ENCODE measurements at places on chromosomes 3 and 15.

DNA sequence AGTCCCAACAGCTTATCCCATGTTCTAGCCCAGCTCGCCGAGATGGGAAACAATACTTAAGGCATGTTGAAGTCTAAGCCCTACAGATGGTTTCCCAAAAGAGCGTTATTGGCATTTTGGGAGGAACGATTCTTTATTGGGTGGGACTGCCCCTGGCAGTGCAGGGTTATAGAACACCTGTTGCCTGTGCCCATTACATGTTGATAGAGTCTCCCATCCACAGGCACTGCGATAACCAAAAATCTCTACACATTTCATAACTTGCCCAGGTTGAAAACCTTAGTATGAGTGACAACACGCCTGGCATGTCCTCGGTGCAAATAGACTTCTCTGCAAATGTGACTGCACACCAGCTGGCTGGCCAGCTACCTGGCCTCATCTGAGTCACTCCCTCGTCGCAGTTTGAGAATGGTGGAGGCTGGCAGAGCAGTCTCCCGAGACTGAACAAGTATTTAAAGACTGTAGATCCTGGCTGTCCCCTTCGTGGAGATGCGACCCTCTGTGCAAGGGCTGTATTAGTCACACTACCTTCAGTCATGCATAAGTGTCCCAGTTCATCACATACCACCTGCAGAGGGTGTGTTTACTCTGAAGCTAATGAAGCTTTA lies 18.7 kb downstream of the ZNF80 start:
- no peak for DNase-seq

- DNase-seq = no peak
Measured at GRCh38 chr3:43319376-43319775, 33.0 kb downstream of the SNRK start.

- no peak for DNase-seq
Measured at GRCh38 chr3:114060906-114061655, 4.5 kb downstream of the QTRT2 start.

DNA sequence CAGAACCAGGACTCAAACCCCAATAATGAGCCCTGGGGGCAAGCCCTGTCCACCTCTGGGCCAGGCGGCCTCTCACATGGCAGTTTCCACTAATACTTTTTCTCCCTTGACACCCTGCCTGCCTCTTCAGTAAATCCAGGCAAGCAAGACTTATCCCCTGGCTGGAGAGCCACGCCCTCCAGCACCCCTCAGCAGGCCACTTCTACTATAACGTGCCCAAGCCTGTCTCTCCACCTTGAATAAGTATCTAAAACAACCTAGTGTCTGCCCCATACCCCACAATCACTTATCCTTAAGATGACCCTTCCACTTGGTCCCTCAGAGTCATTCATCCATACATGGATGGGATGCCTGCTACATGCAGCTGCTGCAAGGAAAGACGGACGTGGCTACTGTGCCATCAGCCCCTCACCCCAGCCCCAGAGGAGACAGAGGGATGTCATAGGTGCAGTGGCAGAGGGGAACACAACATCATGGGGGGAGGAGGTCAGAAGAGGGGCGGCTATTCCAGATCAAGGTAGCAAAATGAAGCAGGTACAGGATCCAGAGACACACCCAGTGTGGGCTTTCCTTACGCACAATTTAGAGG lies 63.4 kb downstream of the LRIG1 start:
- no peak for DNase-seq

DNA sequence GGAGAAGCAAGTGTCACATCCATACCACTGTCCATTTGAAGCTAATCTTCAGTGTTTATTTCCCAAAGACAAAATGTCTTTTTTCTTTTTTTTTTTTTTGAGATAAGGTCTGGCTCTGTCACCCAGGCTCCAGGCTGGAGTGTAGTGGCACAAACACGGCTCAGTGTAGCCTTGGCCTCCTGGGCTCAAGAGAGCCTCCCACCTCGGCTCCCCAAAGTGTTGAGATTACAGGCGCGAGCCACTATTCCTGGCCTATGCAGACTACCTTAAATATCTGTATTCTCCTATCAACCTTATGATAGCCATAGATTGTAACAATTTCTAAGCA lies 27.7 kb upstream of the VPS33B start:
- DNase-seq = no peak

DNA sequence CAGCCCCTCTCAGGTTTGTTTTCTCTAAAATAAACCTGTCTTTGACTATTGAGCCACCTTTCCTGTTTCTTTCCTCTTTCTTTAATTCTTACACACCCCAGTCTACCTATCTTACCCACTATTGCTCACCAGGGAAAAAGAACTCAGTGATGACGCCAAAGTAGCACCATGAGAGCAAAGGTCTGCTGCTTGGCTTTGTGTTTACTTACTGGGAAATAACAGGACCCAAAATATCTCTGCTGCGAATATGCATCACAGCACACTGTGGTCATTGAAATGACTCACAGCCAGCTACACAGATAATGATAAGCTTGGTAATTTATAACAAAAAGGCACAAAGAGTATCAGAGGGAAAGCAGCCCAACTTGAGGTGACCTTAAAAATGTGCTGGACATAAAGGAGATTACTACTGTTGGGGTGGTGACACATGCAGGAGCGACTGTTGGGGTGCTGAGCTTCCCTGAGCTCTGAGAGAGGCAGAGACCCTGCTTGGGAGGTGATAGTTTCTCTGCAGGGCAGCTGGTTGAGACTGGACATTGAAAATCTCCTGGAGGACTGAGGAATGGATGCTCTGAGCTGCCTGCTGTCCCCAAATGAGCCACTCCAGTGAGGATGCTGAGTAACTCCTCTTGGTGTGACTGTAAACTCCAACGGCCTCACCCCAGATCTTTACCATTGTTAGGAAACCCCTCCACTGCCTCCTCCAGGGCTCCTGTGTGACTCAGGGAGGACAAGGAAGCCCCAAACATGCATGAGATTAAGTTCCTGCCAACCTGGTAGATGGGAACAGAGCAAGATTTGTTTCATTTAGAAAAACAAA lies 14.5 kb downstream of the EFCAB12 start:
- no peak for DNase-seq

GRCh38 chr15:101062471-101063171 lies 143.5 kb downstream of the LRRK1 start:
- DNase-seq = no peak

DNA sequence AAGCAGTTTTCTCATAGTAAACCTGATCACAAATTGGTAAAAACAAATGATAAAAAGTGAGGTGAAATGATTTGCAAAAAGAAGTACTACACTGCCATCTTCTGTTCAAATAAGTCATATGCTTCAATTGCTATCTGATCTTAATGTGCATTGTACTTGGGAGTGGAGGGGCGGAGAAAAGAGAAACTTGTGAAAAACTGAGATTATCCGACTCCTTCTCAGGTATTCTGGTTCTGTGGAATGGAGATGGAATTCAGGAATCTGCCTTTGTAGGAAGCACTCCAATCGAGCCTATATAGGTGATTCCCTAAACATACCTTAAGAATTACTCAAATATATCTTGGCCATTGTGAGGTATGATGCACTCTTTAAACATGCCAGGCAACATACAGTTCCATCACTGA lies 180.6 kb downstream of the CHL1 start:
- peak; percentile 51 for DNase-seq

GRCh38 chr3:129648391-129648790 lies 41.9 kb upstream of the PLXND1 start:
- DNase-seq = no peak

DNA sequence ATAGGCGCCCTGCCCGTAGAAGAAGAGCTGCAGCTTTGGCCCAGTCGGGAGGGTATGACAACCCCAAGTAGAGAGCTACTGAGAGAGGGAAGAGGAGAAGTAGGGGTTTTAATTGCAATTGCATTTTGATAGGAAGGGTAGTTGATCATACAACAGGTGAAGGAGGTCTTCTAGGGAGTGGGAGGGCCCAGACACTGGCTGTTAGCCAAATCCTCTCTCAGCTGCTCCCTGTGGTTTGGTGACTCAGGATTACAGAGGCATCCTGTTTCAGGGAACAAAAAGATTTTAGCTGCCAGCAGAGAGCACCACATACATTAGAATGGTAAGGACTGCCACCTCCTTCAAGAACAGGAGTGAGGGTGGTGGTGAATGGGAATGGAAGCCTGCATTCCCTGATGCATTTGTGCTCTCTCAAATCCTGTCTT lies 408.9 kb upstream of the THBS1 start:
- peak; percentile 76 for DNase-seq

GRCh38 chr3:169750665-169751064 lies 14.2 kb downstream of the TERC start:
- DNase-seq = no peak

Data from DMS 273 treated with DMSO at 0.1 percent for 48 hours (cell line).